ENCODE measurements at places on chromosomes 6 and 20. TPM values are rescaled to one million over a fixed set of nuclear protein-coding genes. Genes with fewer than 3 reads are reported as not detected.
A peak's percentile ranks its signal among the peaks of the same experiment; 100 is the strongest.

GRCh38 chr20:36888880-36889516, 13.1 kb downstream of the TLDC2 start:
- no peak for DNase-seq

- peak; percentile 70 for DNase-seq
Measured at GRCh38 chr6:51959744-51960383, 127.5 kb downstream of the PKHD1 start.

DNA sequence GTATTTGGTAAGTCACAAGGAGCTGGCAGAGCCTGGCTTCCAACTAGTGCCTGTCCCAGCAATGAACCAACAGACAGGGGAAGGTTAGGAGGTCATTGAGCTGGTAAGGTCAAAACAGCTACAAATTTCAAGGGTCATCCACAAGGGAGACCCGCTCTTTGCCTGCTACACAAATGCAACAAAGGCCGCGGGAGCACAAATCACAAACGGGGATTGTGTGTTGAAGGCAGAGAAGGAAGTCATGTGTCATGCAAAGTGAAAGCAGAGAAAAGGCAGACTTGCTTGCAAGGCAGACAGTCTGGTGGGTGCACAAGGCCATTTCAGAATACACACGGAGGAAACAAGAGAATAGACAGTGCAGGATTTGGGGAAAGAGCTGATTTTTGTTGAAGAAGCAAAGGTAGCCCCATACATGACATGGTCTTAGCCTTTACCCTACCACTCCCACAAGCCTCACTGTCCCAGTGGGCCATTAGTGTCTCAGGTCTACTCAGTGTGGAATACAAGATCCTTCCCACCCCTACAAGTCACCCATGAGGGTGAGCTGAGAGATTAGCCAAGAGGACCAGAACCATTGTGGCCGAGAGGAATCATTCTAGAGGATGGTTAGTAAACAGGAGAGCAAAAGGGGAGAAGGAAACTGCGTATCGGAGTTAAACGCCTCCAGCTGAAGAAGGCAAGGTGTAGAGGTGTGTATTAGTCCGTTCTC, 18.1 kb upstream of the SAMHD1 start:
- no peak for DNase-seq

DNA sequence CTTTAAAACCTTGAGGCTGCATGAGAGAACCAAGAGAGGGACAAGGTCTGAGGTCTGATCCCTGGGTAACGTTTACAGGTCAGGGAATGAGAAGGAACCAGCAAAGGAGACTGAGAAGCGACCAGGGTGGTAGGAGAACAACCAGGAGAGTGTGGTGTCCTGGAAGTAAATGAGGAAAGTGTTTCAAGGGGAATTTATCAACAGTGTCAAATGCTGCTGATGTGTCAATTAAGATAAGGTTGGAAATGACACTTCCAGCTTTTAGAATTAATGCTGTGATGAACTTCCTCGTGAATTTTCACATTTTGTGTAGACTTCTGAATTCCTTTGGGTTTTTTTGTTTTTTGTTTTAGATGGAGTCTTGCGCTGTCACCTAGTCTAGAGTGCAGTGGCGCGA, 83.7 kb downstream of the CNBD2 start:
- DNase-seq = no peak

DNA sequence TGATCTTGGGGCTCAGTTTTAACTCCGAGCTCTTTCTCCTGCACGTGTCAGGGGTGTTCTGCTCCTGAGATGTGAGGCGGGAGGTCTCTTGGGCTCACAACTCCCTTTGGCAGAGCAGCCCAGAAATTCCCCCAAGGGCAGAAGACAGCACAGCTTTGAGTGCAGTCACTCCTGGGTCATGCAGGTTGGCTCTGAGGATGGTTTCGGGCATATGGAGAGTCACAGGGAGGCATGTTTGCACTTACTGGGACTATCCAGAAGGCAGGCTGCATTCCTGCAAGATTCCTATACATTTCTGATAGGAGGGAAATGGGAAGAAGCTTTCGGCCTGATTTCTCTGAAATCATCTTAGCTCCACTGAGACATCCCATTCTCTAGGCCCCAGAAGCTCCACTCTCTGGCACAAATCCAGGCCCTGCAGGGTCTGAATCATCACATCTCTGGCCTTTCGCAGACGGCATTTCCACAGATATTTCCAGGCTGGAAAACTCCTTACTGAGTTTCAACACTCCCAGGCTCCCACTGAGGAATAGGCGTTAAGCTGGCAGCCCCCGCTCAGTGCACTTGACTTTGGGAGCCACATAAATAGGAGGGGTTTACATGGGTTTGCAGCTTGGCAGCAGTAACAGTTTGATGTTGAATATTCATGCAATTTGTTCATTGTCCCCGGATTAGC, 39.7 kb downstream of the AGPAT4 start:
- peak; percentile 94 for DNase-seq

GRCh38 chr6:167442245-167442644, 117.4 kb downstream of the TTLL2 start:
- no peak for DNase-seq

DNA sequence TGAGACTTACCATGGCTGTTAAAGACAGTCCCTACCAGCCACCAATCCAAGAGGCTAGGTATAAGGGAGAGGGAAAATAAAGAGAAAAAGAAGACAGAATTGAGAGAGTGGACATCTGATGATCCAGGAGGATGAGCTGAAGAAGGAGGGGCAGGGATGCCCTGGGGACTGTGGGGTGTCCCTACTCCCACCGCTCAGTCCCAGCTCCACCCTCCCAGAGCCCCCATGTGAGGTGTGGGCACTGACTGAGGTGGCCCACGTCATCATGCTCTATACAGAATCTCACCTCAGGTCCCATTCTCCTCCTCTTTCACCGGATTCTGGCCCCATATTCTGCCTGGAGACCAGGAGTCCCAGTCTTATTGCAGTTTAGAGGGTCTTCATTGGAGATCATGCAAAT, 135.7 kb downstream of the KLHL32 start:
- no peak for DNase-seq

DNA sequence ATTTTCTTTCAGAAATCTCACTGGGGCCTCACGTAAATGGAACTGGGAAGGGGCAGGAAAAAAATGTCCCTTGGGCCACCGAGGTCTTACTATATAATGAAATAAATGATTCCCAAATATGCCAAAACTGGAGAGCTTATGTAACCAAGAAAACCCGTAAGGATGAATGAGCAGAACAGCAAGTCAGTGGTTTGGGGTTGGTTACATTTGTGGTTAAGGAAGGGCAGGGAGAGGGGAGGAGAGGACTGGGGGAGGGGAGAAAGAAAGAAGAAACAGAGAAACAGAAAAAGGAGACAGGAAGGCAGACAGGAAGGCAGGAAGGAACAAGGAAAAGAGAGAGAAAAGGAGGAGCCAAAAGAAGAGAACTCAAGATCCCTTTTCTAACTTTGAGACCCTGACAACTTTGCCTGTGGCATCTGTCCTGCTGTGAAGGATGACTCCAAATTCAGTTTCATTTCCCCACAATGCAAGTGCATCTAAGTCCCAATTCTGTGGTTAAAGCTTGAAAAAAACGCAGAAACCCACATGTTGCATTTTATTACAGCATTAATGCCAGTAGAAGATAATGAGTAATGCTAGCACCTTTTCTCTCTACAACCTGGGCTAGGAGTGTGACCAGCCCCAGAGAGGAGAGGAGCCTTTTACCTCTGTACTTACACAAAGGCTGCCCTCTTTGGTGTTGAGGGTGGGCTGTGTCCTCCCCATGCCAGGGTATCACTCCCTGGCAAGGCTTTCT, 10.8 kb upstream of the ARMC2 start:
- no peak for DNase-seq

- peak; percentile 60 for DNase-seq
Measured at GRCh38 chr6:13760307-13761304, 49.0 kb upstream of the RANBP9 start.

- no peak for DNase-seq
Measured at GRCh38 chr20:677957-678356, 2.4 kb upstream of the SCRT2 start.

GRCh38 chr6:138811866-138812265, 16.0 kb downstream of the ECT2L start:
- no peak for DNase-seq

DNA sequence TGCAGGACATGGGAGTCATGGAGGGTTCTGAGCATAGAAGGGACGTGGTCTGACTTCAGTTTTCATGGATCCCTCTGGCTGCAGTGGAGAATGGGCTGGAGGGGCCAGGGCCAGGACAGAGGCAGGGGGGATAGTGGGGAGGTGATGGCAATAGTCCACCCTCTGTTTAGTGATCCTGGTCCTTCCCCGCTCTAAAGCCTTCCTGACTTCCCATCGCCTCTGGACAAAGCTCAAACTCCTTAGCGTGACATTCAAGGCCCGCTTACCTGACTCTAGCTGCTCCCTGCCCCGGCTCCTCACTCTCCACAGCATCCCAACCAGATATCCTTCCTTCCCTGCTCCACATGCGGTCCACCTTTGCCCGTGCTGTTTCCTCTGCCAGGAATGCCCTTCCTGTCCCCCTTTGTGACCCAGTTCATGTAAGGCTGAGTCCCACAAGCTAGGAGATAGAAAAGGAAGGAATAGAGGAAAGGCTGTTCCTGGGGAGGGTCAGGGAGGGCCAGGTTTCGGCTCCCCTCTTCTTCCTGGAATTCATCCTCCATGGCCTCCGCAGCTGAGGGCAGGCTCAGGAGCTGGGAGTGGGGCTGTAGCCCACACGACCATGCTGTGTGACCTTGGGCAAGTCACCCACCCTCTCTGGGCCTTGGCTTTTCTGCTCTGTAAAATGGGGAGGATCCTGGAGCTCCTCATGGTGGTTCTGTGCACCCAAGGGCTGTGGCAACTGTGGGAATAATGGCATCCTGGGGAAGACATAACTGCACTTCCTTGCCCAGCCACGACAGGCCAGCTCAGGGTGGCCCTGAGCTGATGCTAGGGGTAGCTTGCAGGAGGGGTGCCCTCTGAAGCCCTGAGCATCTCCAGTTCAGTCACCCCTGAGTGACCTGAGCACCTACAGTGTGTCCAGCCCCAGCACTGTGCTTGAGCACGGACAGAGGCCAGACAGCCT, 116.1 kb downstream of the CEBPB start:
- DNase-seq = no peak

GRCh38 chr6:25582101-25582500, 69.9 kb upstream of the SCGN start:
- DNase-seq = no peak

DNA sequence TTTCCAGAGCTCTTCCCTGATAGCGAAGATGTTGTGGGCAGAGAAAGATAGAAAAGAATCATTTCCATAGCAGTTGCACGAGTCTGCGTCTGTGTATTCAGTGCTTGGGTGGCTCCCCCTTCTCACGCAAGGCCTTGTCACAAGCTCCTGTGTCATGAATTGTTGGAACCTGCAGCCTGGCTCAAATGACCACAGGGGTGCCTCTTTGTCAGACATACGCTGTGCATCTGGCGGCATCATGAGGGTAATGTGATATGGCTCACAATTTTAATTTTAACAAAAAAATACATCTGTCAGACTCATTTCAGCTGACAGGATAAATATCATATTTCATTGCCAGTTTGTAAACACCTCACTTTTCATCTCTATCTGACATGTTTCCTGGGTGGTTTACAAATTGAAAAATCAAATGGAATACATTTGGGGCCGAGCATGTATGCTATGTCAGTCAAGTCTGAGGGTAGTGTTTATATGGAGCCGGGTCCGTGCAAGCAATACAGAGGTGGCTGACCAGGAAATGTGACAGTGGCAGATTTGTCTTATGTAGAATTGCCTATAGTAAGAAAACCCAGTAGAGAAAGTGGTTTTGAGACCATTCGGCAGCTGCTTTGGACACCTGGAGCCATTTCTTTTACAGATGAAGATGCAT, 90.9 kb downstream of the CAP2 start:
- DNase-seq = no peak

- DNase-seq = peak; percentile 56
Measured at GRCh38 chr20:35007413-35007812, 51.7 kb downstream of the MYH7B start.

DNA sequence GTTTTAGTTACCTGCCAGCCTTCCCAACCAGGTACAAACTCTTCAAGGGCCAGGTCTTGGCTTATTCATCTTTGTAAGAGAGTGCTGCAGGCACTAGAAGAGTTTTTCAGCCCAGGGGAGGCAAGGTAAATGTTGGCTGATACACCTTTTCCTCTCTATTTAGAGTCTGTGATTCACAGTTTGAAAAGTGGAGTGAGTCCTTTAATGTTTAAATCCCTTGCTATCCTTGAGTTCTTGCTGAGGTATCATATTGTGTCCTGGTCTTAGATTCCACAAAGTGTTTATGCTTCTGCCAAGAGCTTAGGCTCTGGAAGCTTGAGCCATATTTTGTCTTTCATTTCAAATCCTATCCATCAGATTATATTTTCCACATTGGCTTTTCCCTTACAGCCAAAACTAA, 52.8 kb upstream of the CITED2 start:
- DNase-seq = no peak

- no peak for DNase-seq
Measured at GRCh38 chr20:42494290-42494689, 695.4 kb downstream of the PTPRT start.

DNA sequence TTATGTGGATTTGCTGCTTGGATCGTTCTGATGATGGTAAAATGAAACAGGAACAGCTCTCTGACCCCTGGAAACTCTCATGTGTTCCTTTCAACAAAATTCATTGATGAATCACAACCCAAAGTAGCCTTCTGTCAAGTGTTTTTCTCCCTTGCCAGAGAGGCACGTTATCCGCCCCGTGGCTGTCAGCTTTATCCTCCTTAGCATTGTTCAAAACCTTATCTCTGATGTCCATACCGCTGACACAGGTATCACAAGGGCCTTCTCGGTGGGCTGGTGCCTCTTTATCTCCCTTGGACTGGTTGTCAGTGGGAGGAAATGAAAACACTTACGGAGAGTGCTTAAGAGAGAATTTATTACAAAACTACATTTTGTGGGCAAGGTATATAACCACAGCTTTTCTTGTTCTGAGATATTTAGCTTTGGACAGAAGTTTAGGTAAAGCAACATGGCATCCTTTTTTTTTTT, 84.9 kb downstream of the TIAM2 start:
- DNase-seq = no peak

GRCh38 chr20:1274485-1275311, 8.6 kb downstream of the SNPH start:
- peak; percentile 26 for DNase-seq

The AIF1 gene
- total RNA-seq = 12.5 TPM

The OPRM1 gene
- 0.41 TPM for total RNA-seq

The VSTM2L gene
- 3.3 TPM for total RNA-seq

The CRYBG1 gene
- 6.4 TPM for total RNA-seq

The PRPH2 gene
- 0.66 TPM for total RNA-seq

The CRIP3 gene
- total RNA-seq = not detected

The FHL5 gene
- 5.7 TPM for total RNA-seq

The PDYN gene
- not detected for total RNA-seq

The SLC25A27 gene
- 39.7 TPM for total RNA-seq

The LGSN gene
- total RNA-seq = not detected

The SLC17A3 gene
- total RNA-seq = not detected

The FAM83C gene
- total RNA-seq = not detected

The COL19A1 gene
- total RNA-seq = 0.83 TPM

The TCP11 gene
- 0.66 TPM for total RNA-seq

The TGM2 gene
- 14.8 TPM for total RNA-seq

The PKHD1 gene
- total RNA-seq = under 0.01 TPM

The DDAH2 gene
- 86.7 TPM for total RNA-seq

The PLEKHG1 gene
- total RNA-seq = 11.9 TPM

Measured in sigmoid colon (tissue), 7 donors.